CD4-positive, alpha-beta T cell treated with Interleukin-21 for 1 hour (primary cell): ENCODE measurements at places on chromosomes 1 and 21.

DNA sequence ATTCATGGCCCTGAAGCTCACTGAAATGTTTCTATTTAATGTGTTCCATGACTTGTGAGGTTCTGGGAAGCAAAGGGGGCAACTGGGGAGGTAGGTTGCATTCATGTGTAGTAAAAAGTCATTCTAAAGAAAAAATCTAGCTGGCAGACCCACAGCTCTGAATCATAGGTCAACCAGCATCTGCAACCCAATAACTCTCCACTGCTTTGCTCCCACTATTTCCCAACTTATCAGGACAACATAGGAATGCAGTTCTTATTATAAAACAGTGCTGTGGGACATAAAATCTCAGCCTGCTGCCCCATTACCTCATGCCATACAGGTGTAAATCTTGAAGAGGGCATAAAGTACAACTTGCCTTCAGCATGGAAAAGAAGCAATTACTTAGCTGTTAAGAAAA, 576.1 kb upstream of the PTBP2 start:
- no peak for DNase-seq

DNA sequence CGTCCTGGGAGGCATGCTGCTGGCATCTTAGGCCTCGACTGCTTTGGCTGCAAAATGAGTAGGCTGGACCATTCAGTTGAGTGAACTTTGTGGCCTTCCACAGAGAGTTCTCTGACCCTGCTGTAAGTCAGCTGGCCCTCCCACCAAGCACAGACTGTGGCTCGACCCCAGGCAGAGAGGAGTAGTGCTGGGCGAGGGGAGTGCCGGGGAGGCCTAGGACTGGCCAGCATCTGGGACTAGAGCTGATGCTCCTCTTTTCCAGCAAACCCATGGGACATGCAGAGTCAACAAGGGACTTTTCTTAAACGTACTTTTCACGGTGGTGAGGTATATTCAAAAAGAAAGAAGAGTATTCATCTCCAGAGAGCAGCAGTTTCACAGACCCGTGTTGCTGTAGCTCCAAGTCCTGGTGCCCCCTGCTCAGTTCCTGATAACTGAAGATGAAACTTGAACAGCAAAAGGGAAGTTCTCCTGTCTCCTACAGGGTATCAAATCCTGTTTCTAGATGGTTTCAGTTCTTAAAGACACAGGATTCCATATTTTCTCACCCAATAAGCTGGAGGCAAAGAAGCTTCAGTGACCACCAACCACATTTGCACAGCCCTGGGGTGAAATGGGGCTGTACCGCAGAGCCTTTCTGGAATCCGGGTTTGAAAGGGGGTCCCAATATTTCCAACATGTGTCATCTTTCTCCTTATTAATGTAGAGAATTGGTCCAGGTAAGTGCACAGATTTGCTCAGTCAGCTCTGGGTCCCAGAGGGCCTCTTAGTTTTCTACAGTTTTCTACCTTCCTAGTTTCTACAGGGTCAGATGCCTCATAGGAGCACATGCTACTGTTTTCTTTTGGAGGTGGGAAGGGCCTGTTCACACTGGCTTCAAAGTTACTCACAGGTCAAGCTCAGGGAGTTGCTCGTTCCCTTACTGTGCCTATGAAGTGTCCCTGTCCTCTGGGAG, 20.9 kb downstream of the BATF3 start:
- DNase-seq = no peak

- no peak for DNase-seq
These were observed 3.0 kb upstream of the LACTBL1 start for GRCh38 chr1:22975694-22976093.

- no peak for DNase-seq
These were observed 17.3 kb upstream of the TIPRL start for GRCh38 chr1:168161459-168161858.

GRCh38 chr1:201748335-201748734, 80.6 kb upstream of the IPO9 start:
- DNase-seq = no peak

GRCh38 chr1:10379101-10379620, 19.7 kb upstream of the PGD start:
- no peak for DNase-seq

- no peak for DNase-seq
These were observed 46.3 kb upstream of the ETS2 start for GRCh38 chr21:38759413-38759812.

DNA sequence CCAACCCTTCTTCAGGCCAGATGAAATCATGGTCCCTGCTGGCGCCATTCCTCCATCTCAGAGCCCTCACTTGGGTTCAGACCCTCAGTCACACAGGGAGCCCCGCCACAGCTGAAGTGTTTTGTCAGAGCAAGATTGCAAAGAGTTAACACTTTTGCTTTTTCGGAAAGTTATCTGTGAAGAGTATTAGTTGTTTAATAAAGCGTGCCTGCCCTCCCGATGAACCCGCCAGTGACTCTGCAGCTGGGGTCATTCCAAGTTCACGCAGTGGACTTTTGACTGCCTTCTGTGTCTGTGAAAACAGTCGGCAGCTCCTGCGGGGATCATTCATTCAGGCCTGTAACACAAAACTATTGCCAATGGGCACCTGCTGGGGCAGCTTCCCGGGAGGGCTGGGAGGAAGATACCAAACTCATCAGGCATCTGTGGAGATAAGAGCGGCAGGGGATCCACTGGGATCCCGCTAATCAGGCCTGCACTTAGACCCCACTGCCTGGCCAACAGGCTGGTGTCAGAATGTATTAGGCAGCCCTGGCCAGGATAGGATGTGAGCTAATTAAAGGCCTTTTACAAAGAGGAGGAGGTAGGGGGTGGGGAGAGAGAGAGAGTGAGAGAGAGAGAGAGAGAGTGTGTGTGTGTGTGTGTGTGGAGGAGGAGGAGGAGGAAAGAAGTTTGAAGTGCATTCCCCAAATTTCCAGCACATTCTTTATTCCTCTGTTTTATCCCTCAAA, 184.5 kb downstream of the DHRS3 start:
- DNase-seq = peak; percentile 24

- no peak for DNase-seq
These were observed 5.5 kb upstream of the LGALS8 start for GRCh38 chr1:236518322-236518721.

GRCh38 chr1:179707406-179707805, 35.7 kb upstream of the FAM163A start:
- DNase-seq = no peak

- no peak for DNase-seq
These were observed 55.0 kb upstream of the ATP2B4 start for GRCh38 chr1:203571661-203572060.

DNA sequence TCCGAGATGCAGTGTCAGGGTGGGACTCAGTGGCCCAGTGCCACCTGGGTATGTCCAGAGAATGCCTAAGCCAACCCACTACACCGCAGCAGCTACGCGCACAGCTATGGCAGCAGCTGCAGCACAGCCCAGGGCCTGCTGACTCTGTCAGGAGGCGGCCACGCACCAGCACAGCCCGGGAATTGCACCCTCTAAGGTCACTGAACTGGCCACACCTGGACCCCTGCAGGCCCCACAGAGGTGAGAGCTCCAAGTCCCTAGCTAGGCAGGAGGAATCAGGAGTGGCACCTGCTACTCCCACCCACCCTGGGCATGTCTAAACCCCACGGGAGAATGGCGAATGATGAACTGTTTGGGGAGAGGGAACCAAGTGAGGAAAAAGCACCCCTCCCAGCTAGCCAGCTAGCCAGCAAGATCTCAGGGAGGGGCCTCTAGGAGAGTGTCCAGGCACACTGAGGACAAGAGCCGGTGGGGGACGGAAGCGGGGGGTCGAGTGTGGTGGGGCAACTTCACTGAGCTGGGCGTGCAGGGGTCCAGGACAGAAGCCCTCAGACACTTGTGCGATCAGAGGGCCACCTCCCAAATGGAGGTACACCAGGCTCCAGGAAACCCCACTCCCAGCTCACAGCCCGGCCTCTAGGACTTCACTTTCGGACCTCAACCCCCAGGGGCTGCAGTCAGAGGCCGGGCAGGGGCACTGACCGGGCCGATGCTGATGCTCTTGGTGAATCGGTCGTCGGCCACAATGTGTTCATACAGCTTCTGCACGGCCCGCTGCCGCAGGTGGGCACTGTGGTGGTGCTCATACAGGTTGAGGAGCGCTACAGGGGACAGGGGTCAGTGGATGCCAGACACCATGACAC, 13.9 kb downstream of the LSS start:
- no peak for DNase-seq

GRCh38 chr1:40532062-40532389, 589 bp downstream of the ZNF684 start:
- no peak for DNase-seq

DNA sequence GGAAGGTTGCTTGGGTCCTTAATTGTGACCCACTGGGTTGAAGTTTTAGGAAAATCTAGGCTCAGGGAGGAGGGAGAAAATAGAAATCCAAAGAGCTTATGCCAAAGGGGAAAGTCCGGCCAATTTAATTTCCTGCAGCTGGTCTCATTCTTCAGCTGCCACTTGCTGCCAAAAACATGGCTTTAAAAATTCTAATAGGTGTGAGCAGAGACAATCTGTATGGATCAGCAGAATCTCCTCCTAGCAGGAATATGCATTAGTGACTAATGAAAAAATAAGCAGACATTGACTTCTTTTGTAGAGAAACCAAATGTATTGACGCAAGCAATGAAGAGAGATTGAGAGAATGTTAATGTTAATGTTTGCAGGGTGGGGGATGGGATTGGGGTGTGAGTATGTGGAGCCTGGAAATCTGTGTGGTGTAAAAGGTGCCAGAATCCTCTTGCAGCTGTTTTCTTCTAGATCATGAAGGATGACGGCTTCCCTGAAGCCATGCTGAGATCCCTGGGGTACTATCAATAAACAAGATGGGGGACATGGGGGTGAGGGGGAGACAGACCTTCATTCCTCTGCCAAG, 35.3 kb downstream of the VWA5B1 start:
- no peak for DNase-seq

- DNase-seq = no peak
These were observed 200.7 kb upstream of the GRIK3 start for GRCh38 chr1:37234941-37235418.

DNA sequence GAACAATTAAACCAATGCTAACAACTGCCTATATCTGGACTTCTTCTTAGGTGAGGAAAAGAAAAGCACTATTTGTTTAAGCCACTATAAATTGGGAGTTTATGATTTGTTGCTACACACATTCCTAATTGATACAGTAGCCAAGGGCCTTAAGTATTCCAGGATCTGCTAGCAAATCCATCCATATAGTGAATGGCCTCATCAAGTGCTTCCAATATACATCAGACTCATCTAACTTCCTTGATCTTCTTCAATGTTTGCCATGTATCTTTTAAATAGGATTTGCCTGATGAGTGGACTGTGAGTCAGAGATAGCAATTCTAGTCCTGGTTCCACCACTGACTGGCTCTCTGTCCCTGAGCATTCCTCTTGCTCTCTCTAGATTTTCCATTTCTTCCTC, 430.2 kb downstream of the OMA1 start:
- DNase-seq = no peak

DNA sequence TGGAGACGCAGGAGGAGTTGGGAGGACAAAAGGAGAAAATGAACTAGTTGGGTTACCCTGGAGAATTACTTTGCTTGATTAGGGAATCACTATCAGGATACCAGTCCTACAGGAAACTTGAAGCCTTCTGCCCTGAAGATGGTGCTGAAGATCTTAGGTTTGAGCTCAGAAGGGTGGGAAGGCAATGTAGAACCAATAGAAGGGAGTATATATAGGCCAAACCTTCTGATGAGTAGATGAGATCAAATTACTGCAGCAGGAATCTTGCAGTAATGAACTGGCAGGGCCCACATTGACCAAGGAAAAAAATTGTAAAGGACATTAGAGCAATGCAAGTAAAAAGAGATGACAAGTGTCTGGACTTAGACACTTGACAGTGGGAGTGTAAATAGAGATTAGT, 116.3 kb upstream of the CACYBP start:
- DNase-seq = peak; percentile 41

DNA sequence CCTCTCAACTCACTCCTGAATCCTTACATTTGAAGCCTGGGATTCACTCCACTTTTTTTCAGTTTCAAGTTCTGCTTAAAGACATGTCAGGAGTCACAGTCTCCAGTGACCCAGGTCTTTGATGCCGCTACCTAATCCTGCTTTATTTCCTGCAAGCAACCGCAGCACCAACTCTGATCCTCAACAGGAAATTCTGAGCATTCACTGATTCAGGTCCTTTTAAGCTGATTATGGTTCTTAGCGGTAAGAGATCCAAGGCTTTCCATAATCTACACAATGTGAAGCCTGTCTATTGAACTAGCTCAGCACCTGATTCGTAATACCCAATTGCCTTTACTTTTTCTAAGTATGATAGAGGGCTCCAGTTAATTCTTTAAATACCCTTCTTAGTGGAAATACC, 43.7 kb upstream of the PIGC start:
- DNase-seq = no peak

DNA sequence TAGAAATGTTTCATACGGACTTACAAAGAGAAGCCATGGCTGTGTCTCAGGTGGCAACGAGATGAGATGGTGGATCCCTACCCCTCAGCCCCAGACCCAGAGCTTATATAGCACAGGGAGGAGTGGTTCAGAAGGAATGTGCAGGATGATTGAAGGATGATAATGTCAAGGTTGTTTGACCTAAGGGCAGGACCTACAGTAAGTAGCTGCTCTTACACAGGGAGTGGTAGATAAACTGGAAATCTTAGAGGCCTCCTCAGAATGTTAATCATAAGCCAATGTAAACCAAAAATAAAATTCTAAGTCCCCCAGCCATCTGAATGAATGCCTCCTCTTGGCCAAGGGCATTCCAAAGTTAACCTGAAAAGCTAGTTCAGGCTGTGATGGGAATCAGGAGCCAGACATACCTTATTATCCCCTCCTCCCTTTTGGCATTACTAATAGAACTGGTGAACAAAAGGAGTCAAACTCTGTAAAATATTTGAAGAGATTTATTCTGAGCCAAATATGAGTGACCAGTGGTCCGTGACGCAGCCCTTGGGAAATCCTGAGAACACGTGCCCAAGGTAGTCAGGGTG, 45.8 kb upstream of the PDE9A start:
- no peak for DNase-seq

DNA sequence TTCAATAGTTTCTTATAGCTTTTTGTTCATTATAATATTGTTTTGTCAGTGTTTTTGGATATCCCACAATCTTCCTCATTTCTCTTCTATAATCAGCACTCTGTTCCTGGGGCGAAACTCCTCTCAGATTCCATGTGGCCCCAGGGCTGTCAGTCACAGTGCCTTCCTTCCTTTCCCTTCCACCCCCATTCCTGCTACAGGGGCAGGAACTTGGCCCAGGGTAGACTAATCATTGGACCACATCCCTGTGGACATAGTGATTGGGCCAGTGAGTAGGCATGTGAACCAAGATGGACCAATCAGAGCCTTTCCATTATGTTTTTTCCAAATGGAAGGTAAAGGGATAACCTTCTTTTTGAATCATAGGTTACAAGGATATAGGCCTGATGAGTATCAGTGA, 78.3 kb downstream of the PGM1 start:
- no peak for DNase-seq
